Panc1 (cell line): ENCODE measurements at places on chromosomes 4 and X. TPM values are rescaled to one million over a fixed set of nuclear protein-coding genes. Genes with fewer than 3 reads are reported as not detected.

DNA sequence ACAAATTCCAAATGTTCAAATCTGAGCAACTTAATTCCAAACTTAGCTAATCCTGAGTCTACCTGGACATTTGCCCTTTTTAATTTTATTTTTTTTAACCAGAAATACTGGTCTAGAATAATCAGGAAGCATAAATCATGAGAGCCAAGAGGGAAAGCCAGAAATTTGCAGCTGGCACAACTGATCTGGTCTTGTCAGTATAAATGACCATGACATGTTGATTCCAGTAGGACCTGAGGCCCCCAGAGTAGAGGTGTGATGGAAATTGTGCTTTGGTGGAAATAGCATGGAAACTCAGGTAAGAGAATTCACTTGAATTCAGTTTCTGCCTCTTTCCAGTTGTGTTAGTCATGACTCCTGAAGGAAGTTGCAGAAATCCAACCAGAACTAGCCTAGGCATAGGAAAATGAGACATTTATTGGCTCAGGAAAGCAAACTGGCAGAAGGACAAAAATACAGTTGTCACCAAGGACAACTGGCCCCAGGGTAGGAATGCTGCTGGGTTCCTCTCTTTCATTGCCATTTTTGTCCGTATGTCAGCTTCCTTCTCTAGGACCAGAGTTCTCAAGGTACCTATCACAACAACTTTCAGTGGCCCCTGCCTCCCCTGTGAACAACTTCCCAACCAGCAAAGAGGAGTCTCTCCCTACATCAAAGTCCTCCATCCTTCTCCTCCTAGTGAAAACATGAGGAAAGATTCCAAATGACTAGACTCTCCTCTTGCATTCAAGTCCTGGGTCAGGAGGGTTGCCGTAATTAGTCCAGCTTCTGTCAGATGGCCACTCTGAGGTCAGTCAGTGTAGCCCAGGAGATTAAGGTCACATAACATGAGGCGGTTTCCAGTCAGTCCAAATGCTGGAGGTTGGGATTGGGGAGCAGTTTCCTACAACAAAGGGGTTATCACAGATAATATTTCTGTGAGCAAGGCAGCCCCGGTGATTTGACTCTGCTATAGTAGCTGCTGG lies 29.3 kb upstream of the MYOZ2 start:
- no peak overlapping the region for H3K4me3 ChIP-seq
- H3K27me3 ChIP-seq = no peaks in the 10 kb centered on the region
- no peaks in the 10 kb centered on the region for H3K36me3 ChIP-seq
- no peak for DNase-seq
- no peak overlapping the region for H3K27ac ChIP-seq
- no peaks in the 10 kb centered on the region for H3K4me1 ChIP-seq

DNA sequence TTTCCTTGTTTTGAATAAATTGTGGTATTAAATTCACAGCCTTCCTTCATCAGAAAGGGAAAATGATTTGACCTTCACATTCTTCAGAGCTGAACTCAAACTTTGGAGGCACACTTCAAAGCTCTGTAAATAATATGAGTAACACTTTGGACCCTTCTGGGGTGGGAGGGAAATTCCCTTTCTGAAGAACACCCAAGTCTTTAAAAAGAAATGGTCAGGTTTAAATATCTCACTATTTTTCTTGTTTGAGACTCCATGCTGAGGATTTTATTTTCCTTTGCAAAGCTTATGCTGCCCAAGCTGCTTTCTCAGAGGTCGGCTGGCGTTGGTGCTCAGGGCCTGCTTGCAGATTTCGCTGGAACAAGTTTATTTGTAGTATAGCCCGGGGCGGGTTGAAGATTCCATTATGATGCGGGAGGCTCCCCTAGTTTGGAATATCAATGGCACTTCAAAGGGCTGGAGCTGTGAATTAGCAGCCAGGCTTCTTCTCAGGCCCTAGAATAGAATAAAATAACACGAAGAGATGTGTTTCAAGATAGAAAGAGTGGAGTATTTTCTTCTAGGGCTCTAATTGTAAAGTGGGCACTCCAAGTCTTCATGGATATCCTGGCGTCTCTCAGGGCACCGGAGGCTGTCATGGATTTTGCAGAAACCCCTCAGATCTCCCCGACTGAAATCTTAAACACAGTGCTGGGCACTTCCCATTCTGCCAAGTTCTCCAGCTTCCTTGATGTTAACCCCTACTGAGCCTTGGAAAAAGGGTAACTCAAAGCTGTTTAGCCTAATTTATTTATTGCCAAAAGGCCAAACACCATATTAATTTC lies 315.6 kb downstream of the GPAT3 start:
- H3K27me3 ChIP-seq = no peaks in the 10 kb centered on the region
- H3K4me3 ChIP-seq = 0 out of 2 replicates have a peak overlapping the region, but pooled peaks have one; percentile 9
- no peaks in the 10 kb centered on the region for H3K36me3 ChIP-seq
- no peak overlapping the region for H3K27ac ChIP-seq
- no peak for DNase-seq

DNA sequence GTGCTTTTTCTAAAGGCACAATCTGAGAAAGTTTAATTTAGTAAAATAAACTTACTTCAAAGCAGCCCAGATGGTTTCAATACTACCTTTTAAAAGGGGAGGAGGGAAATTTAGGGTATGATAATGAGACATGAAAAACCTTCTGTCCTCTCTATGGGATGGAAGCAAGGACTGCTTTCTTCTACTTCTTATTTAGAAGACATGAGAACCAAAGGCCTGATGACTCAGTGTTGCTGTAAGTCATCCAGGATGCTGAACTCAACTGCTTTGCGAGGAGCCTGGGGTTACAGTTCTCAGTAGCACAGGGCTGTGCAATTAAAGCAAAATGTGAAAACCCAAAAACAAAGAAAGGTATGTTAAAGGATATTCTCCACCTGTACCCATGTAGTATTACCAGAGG lies 140.8 kb upstream of the EDNRA start:
- no peaks in the 10 kb centered on the region for H3K27me3 ChIP-seq
- H3K36me3 ChIP-seq = no peaks in the 10 kb centered on the region
- H3K27ac ChIP-seq = no peak overlapping the region

- no peaks in the 10 kb centered on the region for H3K27me3 ChIP-seq
- no peak for DNase-seq
- H3K36me3 ChIP-seq = no peaks in the 10 kb centered on the region
- H3K4me3 ChIP-seq = no peak overlapping the region
- H3K27ac ChIP-seq = no peak overlapping the region
- no peaks in the 10 kb centered on the region for H3K4me1 ChIP-seq
Measured at GRCh38 chr4:128031756-128032384, 29.2 kb upstream of the LARP1B start.

DNA sequence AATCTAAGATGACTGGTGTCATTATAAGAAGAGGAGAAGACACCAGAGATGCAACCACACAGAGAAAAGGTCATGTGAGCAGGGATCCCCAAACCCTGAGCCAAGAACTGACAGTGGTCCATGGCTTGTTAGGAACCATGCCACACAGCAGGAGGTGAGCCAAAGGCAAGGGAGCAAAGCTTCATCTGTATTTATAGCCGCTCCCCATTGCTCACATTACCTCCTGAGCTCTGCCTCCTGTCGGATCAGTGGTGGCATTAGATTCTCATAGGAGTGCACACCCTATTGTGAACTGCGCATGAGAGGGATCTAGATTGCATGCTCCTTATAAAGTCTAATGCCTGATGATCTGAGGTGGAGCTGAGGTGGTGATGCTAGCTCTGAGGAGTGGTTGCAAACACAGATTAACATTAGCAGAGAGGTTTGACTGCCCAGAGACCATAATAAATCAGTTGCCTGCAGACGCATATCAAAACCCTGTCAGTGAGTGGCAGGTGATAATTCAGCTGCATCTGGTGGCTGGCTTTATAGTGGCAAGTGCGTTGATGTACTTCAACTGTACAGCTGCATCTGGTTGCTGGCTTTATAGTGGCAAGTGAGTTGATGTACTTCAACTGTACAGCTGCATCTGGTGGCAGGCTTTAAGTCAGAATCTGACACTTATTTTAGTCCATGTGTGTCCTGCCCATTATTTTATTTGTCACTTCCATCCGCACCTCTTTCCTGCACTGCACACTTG lies 19.8 kb upstream of the CXCL2 start:
- no peaks in the 10 kb centered on the region for H3K4me1 ChIP-seq
- DNase-seq = no peak
- H3K36me3 ChIP-seq = no peaks in the 10 kb centered on the region
- no peak overlapping the region for H3K4me3 ChIP-seq
- no peak overlapping the region for H3K27ac ChIP-seq

- no peak overlapping the region for H3K4me3 ChIP-seq
- DNase-seq = no peak
- H3K27ac ChIP-seq = no peak overlapping the region
- no peaks in the 10 kb centered on the region for H3K27me3 ChIP-seq
- H3K4me1 ChIP-seq = no peaks in the 10 kb centered on the region
Measured at GRCh38 chrX:16319929-16320328, 152.6 kb downstream of the MAGEB17 start.

GRCh38 chr4:81442484-81443085 lies 29.1 kb downstream of the RASGEF1B start:
- H3K27ac ChIP-seq = no peak overlapping the region
- no peaks in the 10 kb centered on the region for H3K4me1 ChIP-seq
- H3K36me3 ChIP-seq = no peaks in the 10 kb centered on the region
- no peak overlapping the region for H3K4me3 ChIP-seq
- no peak for DNase-seq
- no peaks in the 10 kb centered on the region for H3K27me3 ChIP-seq

DNA sequence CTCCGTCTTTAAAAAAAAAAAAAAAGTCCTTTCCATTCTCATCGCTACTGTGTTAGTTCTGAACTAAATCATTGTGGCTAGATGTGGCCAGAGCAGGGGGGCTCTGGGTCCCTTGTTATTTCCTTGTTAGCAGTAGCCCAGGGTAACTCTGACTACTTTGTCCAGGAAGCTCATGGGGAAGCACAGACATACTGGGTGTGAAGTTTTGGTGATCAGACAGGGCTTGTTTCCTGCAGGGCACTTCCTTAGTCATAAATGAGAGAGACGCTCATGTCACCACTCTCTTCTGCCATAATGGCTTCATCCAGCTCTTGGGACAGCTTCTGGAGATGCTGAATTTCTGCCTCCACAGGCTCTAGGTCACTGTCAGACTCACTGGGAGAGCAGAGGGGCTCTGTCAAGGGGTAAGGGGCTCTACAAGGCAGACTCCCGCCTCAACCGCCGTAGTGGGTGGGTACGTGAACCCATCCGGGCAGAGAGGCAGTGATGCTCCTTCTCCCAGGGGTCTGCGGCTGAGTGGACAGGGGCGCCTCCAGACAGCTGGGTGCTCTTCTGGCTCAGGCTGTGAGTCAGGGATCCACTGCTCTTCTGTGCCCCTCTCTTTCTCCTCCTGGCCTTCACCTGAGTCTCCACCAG lies 12.9 kb downstream of the STIM2 start:
- no peaks in the 10 kb centered on the region for H3K27me3 ChIP-seq
- DNase-seq = no peak
- H3K36me3 ChIP-seq = no peaks in the 10 kb centered on the region
- no peak overlapping the region for H3K4me3 ChIP-seq
- H3K27ac ChIP-seq = no peak overlapping the region

- no peak for DNase-seq
- no peak overlapping the region for H3K4me3 ChIP-seq
- no peaks in the 10 kb centered on the region for H3K27me3 ChIP-seq
Measured at GRCh38 chrX:48978226-48978625, 6.6 kb upstream of the KCND1 start.

DNA sequence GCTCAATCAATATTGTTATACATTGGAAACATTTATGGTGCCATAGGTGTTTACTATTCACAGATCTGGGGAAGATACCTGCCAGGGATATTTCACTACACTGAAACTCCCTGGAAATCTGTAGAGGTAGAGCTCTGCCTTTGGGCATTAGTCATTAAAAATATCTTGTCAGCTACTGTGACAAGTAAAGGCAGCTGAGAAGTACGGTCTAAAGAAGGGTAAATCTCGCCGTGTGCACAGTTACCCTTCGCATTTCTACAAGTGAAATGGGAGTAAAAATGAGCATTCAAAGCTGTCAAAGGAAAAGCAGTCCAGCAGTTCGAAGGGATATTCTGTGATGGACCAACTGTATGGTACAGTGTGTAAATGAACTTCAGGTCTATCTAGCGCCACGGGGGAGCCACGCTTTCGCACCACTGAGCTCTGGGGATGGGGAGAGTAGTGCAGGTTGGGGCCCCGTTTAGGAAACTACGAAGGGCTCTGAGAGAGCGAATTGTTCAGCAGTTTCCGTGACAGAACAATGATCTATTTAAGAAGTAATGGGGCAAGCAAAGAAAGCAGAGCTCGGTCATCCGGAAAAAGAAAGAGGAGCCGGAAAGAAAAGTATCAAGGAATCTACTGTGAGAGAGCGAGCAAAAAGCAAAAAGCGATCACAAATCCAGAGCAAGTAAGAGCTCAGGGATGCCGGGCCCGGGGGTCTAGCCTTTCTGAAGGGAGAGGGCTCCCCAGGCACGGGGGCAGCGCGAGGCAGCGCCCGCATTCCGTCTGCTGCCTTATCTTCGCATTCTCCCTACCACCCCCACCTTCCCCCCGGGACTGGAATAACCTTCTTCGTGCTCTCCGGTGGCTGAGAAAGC lies 646 bp downstream of the TIGD4 start:
- H3K27ac ChIP-seq = peak overlapping the region; percentile 84
- no peaks in the 10 kb centered on the region for H3K27me3 ChIP-seq
- peaks cover 5% of the 10 kb centered on the region for H3K4me1 ChIP-seq
- H3K4me3 ChIP-seq = peak overlapping the region; percentile 94
- peaks cover 3% of the 10 kb centered on the region; the same call in 1 of the 2 replicates for H3K36me3 ChIP-seq

GRCh38 chrX:68763481-68763880 lies 65.3 kb upstream of the EFNB1 start:
- no peaks in the 10 kb centered on the region for H3K4me1 ChIP-seq
- no peaks in the 10 kb centered on the region for H3K36me3 ChIP-seq
- no peak overlapping the region for H3K27ac ChIP-seq
- H3K27me3 ChIP-seq = no peaks in the 10 kb centered on the region

DNA sequence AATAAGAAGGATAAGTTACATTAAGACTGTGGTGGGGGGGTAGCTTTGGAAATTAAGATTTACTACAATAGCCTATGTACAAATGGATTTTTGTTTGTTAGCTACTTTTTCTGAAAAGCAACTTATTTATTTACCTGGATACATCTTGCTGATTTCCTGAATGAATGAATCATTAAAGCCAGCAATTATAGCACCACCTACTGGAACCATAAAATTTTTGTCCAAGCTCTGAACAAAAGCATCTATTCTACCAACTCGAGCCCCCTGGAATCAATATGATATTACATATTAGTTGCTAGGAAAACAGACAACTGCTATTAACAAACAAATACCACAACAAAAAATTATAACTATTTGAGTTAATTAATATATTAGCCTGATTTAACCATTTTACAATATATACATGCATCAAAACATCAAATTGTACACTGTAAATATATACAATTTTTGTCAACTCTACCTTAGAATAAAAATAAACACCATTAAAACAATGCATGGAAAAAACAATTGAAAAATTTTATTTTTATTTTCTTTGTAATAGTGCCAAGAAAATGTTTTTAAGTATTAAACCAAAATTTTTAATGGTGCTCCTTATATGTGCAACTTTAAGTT lies 15.3 kb downstream of the SEPSECS start:
- no peak for DNase-seq
- H3K27me3 ChIP-seq = no peaks in the 10 kb centered on the region
- H3K4me3 ChIP-seq = no peak overlapping the region
- no peak overlapping the region for H3K27ac ChIP-seq
- no peaks in the 10 kb centered on the region for H3K4me1 ChIP-seq

The RAB39B gene
- total RNA-seq = 2.0 TPM

The SPARCL1 gene
- 0.57 TPM for total RNA-seq

The GPR173 gene
- total RNA-seq = 0.13 TPM

The CFP gene
- 0.59 TPM for total RNA-seq

The UGT8 gene
- 2.1 TPM for total RNA-seq

The MED12 gene
- total RNA-seq = 42.0 TPM
